ENCODE measurements at places on chromosomes 6 and 20.

- no peak for DNase-seq
These were observed 294.5 kb downstream of the CD83 start for GRCh38 chr6:14412026-14412425.

GRCh38 chr20:3222635-3223600 lies 13.6 kb downstream of the ITPA start:
- peak; percentile 99 for DNase-seq

DNA sequence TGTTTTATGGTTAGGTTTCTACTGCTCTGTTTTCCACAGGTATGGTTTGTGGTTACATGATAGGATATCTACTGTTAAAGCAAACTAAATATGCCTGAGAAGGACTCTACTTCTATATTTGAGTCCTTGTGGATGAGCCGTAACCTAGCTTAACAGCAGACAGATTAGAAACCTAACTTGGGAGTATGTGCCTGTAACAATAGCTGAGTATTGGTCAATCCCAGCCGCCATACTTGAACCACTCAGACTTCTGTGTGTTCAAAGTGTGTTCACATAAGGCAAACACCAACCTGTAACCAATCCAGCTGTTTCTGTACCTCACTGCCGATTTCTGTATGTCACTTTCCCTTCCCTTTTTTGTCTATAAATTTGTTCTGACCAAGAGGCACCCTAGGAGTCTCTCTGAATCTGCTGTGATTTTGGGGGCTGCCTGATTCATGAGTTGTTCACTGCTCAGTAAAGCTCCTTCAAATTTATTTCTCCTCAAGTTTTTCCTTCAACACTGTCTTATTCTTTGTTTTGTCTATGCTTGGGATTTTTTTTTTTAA lies 37.1 kb downstream of the PHF3 start:
- no peak for DNase-seq

- DNase-seq, result no peak
These were observed 237.4 kb downstream of the PTPRK start for GRCh38 chr6:128282961-128283360.

DNA sequence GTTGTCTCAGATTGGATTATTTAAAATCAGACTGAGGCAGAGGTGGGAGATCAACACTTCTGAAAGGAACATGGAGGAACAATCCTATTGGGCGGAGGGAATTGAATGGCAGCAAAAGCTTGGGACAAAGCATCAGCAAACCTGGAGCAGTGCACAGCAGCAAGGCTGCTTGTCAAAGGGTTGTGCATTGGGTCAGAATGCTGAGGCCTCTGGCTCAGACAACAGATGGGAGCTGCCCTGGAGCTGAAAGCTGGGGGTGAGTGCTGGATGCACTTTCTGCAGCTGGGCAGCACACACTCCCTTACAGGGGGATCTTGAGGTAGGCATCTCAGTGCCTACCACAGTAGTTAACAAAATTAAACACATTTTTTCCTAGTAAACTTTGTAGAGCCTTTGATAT lies 634.4 kb upstream of the MMS22L start:
- DNase-seq, result no peak

DNA sequence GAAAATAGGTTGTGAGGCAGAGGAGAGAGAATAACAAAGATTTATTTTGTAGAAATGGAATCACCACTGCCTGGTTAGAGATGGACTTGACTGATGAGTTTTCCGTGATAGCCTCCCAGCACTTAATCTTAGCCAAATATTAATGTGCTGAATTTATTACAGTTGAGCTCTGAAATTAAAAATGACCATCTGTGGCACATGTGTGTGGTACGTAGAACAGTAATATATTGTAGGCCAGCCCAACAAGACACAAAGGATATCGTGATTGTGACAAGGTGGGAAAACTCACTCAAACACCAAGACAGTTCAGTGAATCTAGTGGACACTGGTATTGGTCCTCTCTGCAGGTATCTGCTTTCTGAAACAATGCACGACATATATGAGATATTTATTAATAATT lies 119.4 kb downstream of the HAO1 start:
- no peak for DNase-seq

DNA sequence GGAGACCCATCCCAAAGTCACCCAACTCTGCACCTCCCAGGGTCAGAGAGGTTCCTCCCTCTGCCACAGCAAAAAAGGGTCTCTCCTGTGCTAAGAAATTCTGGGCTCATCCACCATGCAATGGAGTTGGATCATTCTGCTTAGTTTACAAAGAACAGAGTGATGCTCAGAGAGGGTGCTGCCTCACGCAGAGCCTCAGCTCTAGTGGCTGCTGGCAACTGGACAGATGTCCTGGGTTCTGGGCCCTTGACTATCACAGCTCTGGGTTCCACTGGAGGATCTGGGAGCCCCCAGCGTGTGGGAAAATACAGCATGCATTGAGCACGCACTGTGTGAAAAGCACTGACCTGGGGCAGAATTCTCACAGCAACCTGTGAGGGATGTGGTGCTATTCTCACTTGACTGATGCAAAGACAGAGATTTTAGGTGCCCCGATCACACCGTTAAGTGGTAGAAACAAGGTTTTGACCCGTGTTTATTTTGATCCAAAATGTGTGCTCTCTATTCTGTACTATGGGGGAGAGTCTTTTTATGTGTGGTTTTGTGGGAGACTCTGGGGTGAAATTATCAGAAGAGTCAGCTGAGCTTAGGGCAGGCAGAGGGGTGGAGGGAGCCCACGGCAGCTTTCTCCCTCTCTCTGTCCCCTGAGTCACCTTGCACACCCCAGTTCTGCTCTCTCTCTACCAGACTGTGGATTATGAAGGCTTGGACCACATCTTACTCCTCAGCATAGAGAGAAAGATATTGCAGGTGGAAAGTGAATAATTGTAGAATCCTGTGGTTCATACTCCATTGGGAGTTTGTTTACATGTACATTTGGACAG lies 19.9 kb downstream of the TREML4 start:
- DNase-seq, result no peak

DNA sequence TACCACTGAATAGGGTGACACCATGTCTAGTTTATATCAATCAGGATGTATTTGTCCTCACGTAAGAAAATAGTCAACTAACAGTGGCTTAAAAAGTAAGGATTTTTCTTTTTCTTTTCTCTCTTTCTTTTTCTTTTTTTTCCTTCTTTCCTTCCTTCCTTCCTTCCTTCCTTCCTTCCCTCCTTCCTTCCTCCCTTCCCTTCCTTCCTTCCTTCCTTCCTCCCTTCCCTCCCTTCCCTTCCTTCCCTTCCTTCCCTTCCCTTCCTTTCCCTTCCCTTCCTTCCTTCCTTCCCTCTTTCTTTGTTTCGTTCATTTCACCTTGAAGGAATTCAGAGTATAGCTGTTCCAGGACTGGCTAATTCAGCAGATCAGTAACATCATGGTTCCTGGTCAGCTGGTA lies 83.2 kb downstream of the SOX4 start:
- DNase-seq, result no peak

- DNase-seq, result no peak
These were observed 12.7 kb upstream of the CHD6 start for GRCh38 chr20:41630846-41631245.

DNA sequence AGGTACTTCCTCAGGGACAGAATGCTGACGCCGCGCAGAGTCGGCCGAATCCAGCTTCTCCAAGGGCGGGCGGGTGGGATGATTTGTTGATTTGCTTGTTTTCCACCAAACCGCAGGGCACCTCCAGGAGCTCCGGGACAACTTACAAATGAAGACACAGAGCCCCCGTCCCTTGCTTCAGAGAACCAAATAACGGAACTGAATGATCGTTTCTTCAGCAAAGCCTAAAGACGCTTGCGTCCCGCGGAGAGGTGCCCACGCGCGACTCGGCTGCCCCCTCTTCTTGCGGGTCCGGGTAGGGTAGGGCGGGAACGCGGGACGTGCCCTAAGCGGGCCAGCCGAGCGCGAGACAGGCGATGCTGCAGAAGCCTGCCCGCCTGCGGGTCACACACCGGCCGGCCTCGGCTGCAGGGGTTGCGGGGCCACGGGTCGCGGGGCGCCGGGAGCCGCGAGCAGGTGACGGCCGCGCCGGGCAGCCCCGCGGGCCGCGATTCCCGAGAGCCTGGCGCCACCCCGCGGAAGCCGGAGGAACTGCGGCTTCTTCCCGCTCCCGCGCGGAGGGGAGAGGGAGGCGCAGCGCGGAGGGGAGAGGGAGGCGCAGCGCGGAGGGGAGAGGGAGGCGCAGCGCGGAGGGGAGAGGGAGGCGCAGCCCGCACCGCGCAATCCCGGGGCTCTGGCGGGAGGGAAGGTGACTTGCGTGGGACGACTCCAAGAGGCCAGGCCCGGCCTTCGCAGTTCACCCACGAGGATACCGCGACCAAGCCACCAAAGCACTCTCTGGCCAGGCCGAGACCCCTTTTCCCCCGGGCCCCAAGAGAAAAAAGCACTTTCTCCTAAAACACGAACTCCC lies 7.7 kb upstream of the FOXF2 start:
- peak; percentile 57 for DNase-seq

- peak; percentile 32 for DNase-seq
These were observed 15.4 kb downstream of the BPIFB1 start for GRCh38 chr20:33298391-33298790.

- no peak for DNase-seq
These were observed 75.7 kb upstream of the BHLHE23 start for GRCh38 chr20:63082308-63082938.

GRCh38 chr20:59818911-59819310 lies 114.5 kb downstream of the SYCP2 start:
- no peak for DNase-seq

DNA sequence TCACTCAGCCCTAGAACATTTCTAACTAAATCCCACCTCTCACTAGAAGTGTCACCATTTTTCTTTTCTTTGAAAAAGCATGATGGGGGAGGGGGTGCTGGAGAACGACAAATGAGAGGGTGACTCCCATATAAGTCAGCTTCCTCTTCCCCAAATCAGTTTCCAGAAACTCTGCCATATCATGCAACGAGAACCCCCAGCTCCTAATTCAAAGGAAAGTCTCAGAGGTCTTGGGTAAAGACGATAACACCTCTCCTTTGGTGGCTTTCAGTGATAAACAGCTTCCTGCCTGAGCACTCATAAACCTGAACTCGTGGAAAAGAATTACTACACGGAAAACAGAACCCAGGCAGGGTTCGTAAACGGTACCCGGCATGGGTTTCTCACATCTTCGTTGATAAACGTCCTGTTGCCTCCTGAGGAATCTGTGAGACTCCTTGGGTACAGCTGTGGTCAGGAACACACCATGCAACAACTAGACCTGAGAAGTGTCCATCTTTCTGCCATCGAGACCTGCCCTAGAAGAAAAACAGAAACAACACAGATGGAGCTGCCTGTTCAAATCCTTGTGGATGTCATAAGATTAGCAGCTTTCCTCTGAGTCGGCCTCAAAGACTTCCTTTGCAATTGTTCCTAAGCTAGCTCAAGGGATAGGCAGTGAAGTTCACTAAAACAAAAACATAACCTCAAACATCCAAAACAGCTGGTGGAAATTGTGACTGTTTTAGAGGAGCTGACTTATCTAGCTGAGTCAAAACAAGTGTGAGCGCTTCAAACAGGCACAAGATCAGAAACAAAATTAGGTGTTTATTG lies 185.8 kb upstream of the PRDM1 start:
- no peak for DNase-seq

GRCh38 chr20:32130965-32131364 lies 21.5 kb downstream of the TM9SF4 start:
- no peak for DNase-seq

DNA sequence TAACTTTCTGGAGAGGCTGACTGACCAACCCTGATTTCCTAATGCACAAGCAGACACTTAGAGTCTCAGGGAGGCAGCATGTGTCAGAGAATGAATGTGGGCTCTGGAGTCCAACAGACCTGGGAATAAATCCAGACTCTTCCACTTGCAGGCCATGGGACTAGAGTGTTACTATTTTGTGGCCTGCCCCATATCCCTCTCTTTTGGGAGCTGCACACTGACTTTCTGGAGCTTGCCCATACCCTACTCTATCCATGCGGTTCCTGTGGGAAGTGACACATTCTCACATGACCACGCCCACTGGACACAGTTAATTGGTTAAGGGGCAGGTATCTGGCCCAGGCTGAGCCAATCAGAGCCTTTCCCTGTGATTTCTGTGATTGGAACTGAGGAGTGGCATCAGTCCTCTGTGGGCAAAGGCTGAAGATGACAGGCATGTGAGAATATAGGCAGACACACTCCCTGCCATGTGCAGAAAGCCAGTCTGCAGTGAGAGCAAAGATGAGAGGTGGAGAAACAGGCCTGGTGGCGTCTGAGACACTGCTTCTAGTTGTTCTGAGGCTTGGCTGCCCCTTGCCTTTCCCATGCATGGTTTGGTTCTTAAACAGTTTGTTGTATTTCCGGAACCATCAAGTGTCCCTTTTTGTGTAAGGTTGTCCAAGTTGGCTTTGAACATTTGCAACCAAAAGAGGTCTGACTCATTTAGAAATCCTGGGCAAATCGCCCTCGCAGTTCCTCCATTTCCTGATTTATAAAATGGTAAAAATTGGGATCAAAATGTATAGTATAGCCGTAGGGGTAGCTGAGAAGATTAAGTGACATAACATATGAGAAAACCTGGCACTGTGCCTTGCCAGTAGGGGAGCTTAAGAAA lies 125.6 kb downstream of the CDC5L start:
- no peak for DNase-seq

DNA sequence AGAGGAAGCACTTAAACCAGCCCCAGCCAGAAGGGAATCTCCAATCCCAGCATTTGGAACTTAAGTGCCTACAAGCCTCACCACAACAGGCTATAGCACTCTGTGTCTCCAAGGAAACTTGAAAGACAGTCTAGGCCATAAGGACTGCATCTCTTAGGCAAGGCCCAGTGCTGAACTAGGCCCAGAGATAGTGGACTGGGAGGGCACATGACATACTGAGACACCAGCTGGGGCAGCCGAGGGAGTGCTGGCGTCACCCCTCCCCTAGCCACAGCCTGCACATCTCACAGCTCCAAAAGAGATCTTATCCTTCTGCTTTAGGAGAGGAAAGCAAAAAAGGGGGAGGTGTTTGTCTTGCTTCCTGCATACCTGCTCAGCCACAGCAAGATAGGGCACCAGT lies 618.5 kb downstream of the COL12A1 start:
- no peak for DNase-seq

DNA sequence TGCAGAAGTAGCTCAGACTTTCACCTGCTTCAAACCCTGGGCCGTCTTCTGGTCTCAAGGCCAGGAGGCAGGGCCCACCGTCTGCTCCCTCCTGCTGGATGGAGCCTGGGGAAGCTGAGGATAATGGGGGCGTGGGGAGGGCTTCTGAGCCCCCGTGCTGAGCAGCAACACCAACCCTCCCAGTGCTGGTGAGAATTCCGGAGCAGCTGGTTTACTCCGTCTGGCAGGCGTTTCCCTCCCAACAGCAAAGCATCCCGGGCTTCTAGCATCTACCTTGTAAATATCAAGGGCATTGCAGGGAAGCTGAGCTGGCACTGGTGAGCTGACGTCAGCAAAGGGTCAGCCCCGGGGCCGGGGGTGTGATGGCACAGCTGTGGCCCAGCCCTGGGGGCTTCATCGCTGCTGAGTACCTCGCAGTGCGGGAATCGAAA lies 16.8 kb upstream of the CHRNA4 start:
- DNase-seq, result no peak

DNA sequence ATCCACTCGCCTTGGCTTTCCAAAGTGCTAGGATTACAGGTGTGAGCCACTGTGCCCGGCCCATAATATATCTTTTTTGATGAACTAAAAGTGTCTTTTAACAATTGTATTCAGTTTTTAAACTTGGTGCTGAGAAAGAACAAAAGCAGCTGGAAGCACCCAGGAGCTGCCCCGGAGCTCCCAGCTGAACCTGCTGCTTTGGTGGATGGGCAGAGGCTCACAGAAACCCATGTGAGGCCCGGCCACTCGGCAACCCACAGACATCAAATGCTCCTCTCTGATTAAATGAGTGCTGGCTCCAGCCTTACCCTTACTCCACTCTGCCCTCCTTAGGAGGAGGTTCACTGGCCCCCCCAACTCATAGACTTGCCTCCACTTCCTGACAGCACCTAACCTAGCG lies 59.4 kb upstream of the FRMD1 start:
- DNase-seq, result no peak
